NCI-H2029 treated with DMSO at 0.1 percent for 48 hours (cell line): ENCODE measurements at places on chromosomes 7 and 10.
A peak's percentile ranks its signal among the peaks of the same experiment; 100 is the strongest.

GRCh38 chr7:25698451-25699113 is 453.4 kb upstream of the NFE2L3 start:
- DNase-seq, result no peak

GRCh38 chr7:16644157-16644556 is 1.4 kb downstream of the ANKMY2 start:
- no peak for DNase-seq

- no peak for DNase-seq
Observed at GRCh38 chr10:97090035-97090434, 95.7 kb downstream of the SLIT1 start.

- DNase-seq, result no peak
Observed at GRCh38 chr7:77454802-77455201, 38.7 kb upstream of the GSAP start.

DNA sequence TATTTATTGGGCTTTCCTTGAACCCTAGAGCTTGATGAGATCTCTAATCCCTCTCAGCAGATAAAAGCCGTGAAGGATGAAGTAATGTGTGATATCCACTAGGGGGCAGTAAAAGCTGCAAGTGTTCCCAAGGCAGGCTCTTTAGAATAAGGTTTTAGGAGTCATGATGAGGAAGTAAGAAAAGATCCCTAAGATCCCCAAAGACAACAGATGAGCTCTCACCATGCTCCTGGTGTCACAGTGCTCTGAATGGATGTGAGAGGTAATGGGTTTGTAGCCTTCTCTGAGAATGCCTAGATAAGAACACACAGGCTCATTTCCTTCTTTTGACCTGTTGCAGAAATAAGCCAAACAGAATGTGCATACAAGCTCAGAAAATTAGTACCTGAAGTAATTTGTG is 70.4 kb upstream of the ITPRID1 start:
- DNase-seq, result peak; percentile 87

- no peak for DNase-seq
Observed at GRCh38 chr7:98463837-98464557, 63.1 kb upstream of the BAIAP2L1 start.

DNA sequence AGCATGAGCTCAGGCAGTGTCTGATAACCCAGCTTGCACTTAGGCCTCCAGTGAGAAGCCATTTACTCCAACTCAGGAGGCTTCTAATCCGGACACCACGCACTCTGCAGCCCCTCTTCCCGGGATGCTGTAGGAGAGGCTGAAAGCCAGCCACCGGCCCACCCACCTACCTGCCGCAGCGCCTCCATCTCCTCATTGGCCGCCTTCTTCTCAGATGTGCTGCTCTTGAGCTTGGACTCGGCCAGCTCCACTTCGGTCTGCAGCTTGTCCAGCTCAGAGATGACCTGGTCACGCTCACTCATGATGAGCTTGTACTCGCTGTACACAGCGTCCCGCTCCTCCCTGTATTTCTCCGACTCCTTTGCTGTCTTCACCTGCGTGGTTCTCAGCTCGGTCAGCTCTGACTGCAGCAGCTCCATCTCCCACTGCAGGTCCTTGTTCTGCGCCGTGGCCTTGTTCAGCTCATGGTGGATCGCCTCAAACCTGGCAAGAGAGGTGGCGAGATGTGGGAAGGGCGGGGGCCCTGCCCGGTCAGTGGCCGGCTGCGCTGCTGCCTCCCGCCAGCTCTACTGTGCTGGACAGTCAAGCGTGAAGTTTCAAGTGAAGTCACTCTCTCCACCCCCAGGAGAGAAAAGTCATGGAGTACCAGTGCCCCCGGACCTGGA is 84.7 kb downstream of the DLG5 start:
- no peak for DNase-seq

DNA sequence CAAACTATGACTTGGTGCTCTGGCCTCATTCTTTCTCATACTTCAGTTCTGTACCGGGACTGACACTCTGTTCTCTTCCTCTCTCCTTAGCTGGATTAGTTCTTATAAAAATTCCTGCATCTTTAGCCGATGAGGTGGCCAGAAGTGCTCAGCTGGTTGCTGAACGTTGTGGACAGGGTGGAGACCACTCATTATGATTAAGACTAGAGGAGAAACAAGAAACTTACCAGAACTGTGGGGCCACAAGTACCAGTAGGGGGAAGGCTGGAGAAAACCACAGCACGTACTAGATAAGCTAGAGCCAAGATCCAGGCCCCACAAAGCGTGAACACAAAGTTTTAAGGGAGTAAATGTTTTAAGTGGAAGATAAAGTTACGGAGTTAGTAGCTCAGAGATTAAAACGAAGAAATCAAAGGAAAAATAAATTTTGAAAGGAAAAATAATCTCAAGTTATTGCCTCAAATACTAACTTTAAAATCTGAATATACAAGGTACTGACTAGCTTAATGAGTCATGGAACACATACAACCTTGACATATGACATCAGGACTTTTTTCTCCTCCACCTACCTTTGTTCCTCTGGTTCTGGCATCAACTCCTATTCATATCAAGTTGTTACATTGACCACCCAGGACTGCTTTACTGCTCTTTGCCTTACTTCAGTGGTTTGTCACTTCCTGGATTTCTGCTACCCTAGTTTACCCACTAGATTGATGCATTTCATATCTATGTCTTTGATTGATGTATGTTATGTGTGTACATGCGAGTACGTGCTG is 469.0 kb downstream of the TFEC start:
- DNase-seq, result no peak

GRCh38 chr7:83105063-83105462 is 57.6 kb downstream of the PCLO start:
- no peak for DNase-seq

DNA sequence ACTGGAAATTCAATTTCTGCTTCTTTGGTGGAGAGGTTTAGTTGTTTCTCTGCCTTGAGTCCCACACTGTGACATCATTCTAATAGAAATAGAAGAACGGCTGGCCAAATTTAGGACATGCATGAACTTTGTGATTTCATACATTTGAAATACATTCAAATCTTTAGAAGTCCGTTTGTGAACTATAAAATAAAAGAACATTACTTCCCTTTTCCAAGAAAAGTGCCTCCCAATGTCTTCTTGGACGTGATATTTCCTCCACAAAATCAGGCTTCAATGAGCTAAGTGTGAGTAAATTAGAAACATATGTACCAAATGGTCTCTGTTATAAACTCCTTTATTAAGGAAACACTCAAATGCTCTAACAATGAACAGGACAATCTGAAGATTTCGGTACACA is 314.5 kb upstream of the AKR1E2 start:
- no peak for DNase-seq

GRCh38 chr10:125538947-125539731 is 143.8 kb downstream of the TEX36 start:
- DNase-seq, result peak; percentile 77

- DNase-seq, result no peak
Observed at GRCh38 chr10:74934100-74934812, 107.9 kb downstream of the KAT6B start.

GRCh38 chr7:14287398-14287797 is 297.9 kb upstream of the ETV1 start:
- DNase-seq, result no peak

DNA sequence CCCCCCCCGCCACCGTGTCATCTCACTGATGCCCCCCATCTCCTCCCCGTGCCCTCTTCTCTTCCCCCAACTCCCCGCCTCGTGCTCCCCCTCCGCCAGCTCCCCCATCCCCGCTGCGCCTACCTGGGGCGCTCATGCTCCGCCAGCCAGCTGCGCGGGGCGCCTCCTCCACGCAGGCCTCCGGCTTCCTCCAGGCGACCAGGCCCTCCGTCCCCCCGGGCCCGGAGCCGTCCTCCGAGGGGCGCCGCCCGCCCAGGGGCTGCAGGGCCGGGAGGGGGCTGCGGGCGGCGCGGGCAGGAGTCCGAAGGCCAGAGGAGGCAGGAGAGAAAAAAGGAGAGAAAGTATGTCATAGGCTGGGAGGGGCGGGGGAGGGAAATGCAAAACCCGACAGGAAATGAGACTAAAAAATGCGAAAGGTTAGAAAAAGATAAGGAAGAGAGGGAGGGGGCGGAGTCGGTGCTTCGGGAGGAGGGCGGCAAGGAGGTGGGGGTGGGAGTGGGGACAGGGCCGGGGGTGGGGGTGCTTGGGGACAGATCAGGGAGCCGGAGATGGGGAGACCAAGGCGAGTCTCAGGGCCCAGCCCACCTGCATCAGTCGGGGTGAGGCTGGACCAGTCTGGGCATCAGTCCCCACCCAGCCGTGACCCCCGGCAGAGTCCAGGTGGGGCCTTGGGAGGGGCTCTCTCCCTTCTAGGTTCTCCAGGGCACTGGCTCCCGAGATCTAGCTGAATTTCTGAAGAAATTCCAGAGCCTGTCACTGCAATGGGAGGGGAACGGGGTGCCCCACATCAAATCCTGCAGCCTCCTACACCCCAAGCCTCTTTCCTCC is at the start of gene CARD11:
TSS of gene CARD11 (minus strand) at position 324 of the 828 bp plus-strand sequence. CDS start 85,361 bp downstream, outside the sequence.
- DNase-seq, result no peak

DNA sequence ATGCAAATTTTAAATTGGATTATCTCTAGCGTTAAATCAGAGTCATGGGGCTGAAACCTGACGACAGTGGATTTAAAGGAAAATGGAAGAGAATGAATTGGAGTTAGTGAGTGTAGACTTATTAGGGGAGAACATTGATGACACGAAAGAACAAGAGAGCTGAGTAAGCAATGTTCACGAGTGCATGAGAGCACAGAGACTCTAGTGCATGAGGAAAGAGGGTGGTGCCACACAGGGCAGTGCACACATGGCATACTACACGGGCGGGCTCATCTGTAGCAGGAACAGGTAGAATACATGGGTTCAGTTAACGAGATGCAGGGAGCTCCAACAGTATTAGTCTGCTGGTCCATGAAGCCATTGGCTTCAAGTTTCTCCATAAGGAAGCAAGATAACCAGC is 53.9 kb downstream of the USP6NL start:
- no peak for DNase-seq

DNA sequence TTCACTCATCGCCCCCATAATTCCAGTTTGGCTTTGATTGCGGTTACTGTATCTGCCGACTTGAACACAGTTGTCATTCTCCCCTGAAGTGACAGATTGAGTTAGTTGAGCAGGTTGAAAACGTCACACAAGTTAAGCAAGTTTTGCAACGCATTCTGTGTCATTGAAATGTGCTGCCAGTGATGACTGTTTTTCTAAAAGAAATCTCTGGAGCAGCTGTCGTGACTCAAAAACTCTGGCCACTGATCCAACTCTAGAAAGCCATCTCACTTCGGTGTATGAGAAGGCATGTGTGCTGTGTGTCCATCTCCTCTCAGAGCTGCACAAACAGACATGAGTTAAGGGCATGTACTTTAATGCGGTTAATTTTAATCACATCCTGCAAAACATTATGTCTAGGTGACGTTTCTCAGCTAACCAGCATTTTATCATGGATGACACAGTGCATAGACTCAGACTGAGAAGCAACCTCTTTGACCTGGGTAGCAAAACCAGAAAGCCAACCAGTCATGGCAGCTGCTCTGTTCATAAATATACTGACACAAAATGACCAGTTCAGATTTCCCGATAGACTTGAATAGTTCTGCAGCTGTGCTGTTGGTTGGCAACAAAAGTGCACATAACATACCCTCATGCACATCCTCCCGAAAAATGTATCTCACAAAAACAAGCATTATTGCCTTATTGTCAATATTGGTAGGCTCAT is 69.3 kb downstream of the CSTF2T start:
- no peak for DNase-seq

- no peak for DNase-seq
Observed at GRCh38 chr10:17768957-17769356, 17.0 kb downstream of the TMEM236 start.

- no peak for DNase-seq
Observed at GRCh38 chr10:104502907-104503306, 138.2 kb upstream of the SORCS3 start.

- no peak for DNase-seq
Observed at GRCh38 chr7:55382251-55382650, 17.1 kb downstream of the LANCL2 start.

DNA sequence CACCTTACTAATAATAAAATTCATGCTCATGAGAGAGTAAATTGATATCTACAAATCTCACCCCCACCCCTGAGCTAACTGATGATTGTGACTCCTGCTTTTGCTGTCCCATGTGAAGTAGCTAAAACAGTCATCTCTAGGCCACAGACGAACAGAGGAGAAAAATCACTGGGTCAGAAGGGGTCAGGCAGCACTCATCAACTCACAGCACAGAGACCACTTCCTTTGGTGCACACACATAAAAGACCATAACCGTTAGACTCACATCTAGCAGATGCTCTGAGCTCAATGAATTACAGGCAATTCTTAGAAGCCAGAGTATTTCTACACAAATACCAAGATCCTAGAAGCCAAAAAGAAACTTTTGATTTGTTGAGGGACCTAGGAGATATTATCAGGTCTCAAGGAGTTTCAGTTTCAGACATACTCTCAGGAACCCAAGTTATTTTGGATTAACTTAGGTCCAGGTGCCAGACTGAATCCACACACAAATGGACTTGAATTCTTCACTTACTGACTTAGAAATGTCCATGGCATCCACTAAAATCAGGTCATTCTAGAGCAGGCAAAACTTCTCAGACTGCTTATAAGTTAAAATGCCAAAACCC is 65.0 kb upstream of the TES start:
- no peak for DNase-seq

DNA sequence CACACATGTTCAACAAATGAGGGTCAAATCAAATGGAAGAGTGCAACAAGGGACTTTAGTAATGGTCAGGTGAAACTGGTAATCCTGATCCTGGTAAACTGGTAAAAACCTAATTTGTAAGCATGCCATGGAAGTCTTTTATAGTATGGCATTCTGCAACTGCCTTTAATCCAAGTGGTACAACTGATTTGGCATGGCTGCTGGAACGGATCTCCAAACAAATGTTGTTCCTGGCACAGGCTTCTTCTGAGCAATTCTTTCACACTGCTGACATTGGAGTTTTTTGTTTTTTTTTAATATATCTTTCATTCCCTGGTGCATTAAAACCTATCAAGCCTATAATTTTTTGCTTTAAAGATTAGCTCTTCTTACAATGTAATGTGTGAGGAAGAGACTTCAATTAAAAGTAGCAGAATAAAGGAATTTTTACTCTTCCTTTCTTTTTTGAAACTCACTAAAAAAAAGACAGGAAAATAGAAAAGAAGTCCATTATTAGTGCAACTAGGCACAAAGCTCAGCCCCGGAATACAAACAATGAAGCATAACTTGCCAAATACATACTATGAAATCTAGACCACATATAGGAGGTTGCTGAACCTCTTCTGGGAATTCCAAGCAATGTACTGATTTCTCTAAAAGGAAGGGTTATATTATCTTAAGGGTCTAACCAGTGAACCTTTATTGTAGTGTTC is 79.3 kb upstream of the OIT3 start:
- DNase-seq, result no peak

- no peak for DNase-seq
Observed at GRCh38 chr10:16742165-16742960, 74.9 kb downstream of the RSU1 start.

DNA sequence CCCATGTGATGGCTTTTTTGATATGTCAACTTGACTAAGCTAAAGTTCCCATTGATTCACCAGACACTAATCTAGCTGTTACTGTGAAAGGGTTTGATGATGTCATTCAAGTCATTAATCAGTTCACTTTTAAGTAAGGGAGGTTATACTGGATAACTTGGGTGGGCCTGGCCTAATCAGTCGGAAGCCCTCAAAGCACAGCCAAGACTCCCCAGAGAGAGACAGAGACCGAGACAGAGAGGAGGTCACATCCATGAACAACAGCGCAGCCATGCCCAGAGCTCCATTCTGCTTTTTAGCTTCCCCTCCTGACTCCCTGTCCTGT is 103.4 kb downstream of the TRIL start:
- no peak for DNase-seq
